ENCODE measurements at places on chromosomes 3 and 15.

- no peak for DNase-seq
Measured at GRCh38 chr3:18258492-18258891, 166.6 kb downstream of the SATB1 start.

GRCh38 chr3:144344925-144345548 is 373.4 kb downstream of the DIPK2A start:
- no peak for DNase-seq

GRCh38 chr3:47250309-47251060 is 32.1 kb downstream of the KIF9 start:
- DNase-seq = no peak

DNA sequence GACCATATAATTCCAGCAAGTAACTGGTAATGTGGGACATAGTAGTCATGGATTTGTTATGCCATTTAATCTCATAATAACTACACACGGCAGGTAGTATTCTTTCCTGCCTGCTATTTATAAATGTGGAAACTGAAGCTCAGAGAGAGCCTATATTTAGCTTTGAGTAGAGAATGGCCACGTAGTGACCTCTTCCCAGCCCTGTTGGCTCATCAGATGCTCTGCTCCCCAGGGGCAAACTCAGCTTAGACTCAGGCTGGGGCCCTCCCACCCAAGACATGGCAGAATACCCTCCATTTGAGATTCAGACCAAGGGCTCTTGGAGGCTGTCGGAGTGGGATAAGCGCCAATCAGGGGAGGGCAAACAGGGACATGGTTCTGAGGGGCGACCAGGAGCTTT is 17.3 kb upstream of the HDAC11 start:
- DNase-seq = no peak

- DNase-seq = no peak
Measured at GRCh38 chr3:139100821-139101220, 56.1 kb upstream of the PRR23C start.

GRCh38 chr3:57555306-57555705 is 768 bp upstream of the PDE12 start:
- no peak for DNase-seq

- DNase-seq = no peak
Measured at GRCh38 chr15:94620632-94621031, 389.3 kb downstream of the MCTP2 start.

GRCh38 chr3:13404626-13405452 is 15.3 kb downstream of the NUP210 start:
- DNase-seq = no peak

DNA sequence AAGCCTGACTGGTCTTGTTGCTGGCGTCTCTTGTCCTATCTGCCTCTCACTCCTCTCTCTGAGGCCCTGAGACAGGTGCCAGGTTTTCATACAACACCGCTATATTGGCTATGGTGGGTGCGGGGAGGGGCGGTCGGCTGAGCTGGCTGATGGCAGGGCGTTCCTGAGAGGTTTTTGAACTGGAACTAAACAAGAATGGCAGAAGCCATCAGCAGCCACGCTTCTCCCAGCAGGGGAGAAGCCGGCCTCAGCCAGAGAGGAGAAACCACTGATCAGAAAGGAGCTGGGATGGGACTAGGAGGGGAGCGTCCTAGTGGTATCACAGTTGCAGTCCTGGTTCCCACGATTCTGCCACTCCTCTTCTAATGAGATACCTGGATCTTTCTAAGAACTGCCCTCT is 89.9 kb upstream of the PRR23E start:
- DNase-seq = no peak

- DNase-seq = no peak
Measured at GRCh38 chr3:177451301-177451750, 254.0 kb upstream of the TBL1XR1 start.

GRCh38 chr3:135752851-135753250 is 212.7 kb upstream of the PPP2R3A start:
- no peak for DNase-seq
